Stimulated activated CD4-positive, alpha-beta T cell treated with anti-CD3 and anti-CD28 coated beads, TNF-alpha, amount 100 ng/mL, for 24 hours (primary cell): ENCODE measurements at places on chromosomes 7 and 10.

DNA sequence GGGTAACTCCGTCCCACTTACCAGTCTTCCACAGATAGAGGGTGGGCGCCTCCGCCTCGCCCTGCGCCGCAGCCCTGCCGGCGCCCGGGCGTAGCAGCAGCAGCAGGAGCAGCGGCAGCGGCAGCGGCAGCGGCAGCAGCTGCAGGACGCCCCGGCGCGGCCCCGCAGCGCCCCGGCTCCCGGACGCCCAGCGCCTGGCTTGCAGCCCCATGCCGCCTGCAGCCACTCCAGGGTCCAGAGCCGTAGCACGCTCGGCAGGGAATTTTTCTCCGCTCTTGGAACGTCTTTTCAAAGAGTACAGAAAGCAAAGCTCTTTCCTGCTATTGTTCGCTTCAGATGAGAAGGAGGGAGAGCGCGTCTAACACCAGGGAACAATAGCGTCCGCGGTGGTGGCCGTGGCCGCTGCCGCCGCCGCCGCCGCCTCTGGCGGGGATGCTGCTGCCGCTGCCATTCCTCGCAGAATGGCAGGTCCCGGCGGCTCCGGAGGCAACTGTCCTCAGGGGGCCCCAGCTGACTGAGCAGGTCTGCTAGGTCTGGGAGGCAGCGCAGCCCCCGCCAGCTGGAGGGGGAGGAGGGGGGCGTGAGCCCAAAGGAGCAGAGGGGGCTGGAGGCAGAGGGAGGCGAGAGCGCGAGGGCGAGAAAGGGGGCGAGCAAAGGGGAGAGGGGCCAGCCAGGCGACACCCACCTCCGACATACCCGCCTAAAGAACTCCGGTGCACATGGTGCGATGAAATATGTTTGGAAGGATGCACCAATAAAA lies at the start of gene THSD7A:
Gene THSD7A (minus strand): TSS at position 463 of the 760 bp plus-strand sequence. CDS start 252 bp downstream, at position 211.
- DNase-seq, result peak; percentile 1

GRCh38 chr10:91690996-91691676 lies 58.3 kb upstream of the PPP1R3C start:
- no peak for DNase-seq

DNA sequence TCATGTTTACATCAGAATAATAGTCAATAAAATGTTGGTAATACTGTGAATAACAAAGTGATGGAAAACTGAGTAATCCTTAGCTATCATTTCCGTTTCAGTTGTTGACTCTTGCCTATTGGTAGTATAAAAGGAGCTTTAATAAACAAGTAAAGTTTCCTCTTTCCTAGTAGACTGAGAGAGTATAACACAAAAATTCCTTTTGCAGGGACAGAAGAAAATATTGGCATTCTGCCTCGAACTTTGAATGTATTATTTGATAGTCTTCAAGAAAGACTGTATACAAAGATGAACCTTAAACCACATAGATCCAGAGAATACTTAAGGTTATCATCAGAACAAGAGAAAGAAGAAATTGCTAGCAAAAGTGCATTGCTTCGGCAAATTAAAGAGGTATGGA lies 9.4 kb downstream of the KIF20B start:
- no peak for DNase-seq

DNA sequence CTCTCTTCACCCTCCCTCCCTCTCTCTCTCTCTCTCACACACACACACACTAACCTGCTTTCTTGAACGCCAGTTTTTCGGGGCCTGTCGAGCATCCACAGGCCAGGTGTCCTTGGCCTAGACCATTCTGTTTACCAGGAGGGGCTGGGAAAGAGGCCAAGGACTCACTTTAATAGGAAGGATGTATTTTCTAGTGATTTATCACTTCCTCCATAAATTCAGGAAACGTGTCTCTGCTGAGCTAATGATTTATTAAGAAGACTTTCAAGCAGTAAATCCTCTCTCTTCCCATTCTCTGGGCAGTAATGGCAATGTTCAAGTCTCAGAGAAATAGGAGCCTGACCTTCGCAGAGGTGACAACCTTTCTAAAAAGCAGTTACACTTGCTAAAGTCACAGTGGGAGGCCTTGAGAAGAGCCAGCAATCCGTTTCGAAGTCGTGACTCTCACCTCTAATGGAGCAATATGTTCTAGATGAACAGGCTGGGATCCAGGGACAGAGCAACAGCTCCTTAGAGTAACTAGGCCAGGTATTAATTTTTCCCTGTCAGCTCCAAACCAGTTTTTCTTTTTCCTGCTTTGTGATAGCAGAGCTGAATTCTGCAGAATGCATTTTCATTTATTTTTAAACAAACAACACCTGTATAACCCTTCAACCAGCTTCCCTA lies 1357.5 kb upstream of the SORCS1 start:
- no peak for DNase-seq

DNA sequence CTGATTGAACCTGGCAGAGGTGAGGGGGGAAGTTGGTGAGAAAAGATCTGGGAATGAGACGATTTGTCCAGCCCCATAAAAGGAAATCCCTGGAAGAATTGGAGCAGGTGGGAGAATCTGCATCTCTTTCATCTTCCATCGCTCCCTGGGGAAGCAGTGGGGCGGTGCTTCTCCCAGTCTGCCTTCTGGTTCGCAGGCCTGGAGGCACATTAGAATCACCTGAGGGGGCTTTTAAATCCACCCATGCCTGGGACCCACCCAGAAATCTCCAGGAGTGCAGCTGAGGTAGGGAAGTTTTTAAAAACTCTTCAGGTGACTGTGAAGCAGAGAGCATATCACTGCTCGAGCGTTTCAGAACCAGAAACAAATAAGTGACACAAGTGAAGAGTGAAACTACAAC lies 26.7 kb upstream of the SYPL1 start:
- no peak for DNase-seq

DNA sequence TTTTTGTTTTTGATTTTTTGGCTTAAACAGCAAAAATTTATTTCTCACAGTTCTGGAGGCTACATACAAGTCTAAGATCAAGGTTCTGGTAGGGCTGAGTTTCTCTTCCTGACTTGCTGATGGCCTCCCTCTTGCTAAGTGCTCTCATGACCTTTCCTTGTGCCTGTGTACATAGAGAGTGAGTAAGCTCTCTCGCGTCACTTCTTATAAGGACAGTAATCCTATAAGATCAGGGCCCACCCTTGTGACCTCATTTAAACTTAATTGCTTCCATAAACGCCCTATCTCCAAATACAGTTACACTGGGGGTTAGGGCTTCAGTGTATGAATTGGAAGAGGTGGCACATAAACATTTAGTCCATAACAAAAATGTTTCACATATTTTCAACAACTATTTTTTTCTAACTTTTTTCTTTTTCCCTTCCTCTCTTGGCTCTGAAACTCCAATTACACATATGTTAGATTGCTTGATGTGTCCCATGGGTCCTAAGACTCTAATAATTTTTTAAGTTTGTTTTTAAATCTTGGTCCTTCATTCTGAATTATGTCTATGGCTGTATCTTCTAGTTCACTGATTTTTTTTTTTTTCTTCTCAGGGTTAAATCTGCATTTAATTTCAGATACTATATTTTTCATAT lies 149.8 kb downstream of the HBP1 start:
- DNase-seq, result no peak

DNA sequence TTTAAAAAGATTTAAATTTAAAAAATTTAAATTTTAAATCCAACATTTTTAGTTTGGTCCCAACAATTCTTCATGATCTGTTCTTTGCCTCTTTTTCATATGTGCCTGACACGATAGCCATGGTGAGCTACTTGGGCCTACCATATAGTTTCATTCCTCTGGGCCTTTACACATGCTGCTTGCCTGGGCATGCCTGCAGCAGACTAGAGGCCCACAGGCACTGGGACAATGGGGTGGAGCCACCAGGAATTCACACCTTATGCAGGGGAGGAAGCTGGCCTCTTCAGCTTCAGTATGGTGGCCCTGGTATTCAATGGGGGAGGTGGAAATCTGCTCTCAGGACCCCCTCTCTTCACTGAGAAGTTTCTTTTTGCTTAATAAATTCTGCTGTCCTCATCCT lies 37.8 kb upstream of the ZNF365 start:
- DNase-seq, result no peak

- no peak for DNase-seq
These were observed 63.6 kb upstream of the DNAJC1 start for GRCh38 chr10:22067091-22067490.

DNA sequence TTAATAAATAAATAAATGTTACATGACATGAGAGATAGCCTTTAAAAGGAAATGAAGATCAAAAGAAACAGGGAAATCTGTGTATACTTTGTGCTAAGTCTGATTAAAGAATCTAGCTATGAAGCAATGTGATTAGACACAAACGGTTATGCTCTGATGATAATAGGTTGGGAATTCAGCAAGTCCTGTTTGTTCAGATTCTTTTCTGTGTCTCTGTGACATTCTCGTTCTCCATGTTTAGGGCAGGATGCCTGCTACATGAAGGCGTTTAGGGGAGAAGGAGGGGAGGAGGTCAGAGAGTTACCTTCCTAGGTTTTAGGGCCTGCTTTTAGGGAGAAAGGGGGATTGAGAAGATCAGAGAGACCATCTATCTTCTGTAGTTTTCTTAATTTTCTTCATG lies 555.3 kb downstream of the DNAJB9 start:
- DNase-seq, result no peak

DNA sequence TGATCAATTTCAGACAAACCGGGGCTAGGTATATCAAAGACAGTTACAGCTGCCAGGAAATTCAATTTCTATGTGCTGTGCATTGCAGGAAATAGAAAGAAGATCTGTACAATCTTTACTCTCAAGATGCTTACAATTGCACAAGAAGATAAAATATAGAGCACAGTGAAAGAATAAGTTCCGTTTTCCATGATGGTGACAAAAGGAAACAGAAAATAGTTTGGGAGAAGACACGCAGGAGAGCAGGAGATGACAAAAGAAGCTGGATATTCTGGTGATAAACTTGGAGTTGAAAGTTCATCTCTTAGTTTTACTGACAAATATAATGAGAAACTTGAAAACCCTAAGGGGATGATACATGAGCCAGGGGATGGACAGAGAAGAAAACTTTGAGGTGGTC lies 646.0 kb downstream of the PARD3 start:
- no peak for DNase-seq

DNA sequence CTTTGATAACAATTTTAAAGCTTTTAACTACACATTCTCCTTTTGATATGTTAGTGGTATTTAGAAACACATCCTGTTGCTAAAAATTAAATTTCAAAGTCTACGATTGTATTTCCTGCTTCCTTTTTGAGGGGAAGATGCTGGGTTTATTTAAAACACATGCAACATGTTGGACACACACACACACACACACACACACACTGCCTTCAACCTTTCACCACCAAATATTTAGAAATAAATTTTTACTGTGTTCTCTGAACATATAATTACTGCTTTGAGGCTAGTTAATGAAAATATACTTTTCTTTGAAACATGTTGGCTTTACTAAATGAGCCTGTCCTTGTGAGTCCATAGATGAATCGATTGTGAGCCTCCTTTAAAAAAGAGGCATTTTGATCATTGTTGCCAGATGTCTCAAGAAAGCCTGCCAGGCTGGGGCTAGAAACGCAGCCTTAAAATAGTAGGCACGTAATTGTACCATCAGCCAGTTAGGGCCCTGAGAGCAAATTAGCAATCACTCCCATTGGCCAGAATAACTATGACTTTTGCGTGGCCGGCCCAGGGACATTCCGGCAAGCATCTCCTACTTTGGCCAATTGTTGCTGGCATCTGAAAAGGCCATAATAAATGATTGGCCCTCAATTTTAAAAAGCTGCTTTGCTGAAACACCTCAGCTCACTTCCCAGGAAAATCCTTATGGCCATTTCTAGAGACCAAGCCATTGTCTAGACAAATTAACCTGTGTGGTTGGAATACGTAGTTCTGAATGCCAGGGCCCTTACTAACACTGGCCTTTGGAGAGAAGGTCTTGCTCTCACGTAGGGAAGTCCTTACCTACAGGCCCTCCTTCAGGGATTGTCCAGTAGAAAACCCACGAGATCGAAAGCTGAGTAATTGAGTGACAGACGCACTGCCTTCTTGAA lies 9.9 kb upstream of the TEX36 start:
- DNase-seq, result no peak

DNA sequence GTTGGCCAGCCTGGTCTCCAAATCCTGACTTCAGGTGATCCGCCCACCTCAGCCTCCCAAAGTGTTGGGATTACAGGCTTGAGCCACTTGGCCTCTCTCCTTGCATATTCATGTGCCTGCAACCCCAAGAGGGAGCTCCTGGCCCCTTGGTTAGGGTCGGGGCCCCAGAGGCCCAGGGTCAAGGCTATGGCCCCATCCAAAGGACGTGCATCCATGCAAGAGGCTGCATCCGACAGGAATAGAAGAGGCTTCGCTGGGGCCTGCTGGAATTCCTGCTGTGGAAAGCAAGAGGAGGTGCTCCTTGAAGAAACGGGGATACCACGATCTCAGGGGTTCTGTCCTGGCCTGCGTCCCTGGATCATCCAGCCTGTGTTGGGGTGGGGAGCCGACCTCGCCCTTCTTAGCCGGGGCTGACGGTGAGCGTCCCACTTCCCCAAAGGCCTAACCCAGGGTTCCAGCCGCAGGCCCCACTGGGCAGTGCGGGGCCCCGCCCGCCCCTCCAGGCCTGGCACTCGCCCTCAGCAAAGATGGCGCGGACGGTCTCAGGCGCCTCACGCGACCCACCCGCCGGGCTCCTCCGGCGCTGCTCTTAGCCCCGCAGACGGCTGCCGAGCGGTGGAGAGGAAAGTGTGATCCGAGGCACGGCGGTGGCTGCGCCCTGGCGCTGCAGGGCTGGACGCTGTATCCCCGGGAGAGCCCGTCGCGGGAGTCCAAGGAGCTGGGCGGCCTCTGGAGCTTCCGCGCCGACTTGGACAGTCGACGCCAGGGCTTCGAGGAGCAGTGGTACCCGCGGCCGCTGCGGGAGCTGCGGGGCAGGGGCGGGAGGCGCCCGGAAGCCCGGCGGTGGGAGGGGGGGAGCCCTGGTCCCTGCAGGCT lies 54.7 kb downstream of the ZNF727 start:
- DNase-seq, result no peak

DNA sequence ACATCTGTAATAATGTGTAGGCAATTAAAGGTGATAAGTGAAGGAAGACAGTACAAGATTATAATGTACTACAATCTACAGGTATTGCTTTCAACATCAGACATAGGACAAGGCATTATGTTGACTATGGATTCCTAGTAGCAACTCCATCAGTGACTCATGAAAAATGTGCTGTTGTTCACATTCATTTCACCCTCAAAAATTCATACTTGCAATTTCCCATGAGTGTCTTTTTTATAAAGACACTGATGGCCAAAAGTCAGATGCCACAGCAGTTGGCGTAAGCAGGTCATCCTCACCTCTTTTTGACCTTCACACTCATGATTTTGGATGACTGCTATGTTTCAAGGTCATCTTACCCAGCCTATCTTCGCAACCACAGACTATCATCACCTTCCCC lies 100.0 kb upstream of the AMPH start:
- no peak for DNase-seq
